ENCODE measurements at places on chromosomes 6 and 20.

GRCh38 chr20:4604580-4604979 lies 117.1 kb upstream of the PRND start:
- no peak for DNase-seq

DNA sequence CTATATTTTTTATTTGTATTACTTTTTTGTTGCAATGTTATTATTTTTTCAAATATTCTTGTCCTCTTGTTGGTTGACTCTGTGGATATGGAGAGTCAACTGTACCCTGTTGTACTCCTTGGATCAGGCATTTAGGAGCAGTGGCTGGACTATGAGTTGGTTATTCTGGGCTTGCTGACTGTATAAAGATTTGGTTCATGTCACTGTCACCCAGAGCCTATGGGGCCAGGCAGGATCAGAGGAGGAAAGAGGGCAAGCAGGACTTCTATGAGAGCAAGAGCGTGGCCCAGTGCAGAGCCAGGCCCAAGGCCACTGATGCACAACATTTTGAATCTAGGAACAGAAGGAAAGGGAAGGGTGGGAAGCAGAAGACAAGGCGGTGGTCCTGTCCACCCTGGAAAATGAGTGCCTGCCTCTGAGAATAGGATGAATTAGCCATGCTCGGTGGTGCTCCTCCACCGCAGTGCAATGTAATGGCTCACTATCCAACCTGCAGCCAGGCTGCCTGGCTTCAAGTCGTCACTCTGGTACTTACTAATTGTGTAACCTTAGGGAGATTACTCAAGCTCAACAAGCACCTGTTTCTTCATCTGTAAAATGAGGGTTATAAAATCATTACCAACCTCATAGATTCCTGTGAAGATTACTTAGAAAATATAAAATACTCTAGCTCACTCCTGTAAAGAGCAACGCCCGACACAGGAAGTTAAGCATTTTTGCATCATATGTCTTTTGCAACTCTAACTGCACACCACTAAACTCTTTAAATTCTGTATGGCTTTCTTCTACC lies 192.1 kb downstream of the KCNQ5 start:
- DNase-seq: peak; percentile 22

DNA sequence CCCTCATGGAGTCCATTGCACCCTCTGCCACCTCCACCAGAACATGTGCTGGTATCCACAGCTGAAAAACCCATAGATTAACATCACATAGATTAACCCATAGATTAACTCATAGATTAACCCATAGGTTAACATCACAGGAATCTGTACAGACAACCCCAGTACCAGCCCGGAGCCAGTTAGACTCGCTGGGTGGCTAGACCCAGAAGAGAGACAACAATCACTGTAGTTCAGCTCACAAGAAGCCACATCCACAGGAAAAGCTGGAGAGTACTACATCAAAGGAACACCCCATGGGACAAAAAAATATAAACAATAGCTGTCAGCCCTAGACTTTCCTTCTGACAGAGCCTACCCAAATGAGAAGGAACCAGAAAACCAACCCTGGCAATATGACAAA lies 25.1 kb downstream of the SERPINB9 start:
- no peak for DNase-seq

DNA sequence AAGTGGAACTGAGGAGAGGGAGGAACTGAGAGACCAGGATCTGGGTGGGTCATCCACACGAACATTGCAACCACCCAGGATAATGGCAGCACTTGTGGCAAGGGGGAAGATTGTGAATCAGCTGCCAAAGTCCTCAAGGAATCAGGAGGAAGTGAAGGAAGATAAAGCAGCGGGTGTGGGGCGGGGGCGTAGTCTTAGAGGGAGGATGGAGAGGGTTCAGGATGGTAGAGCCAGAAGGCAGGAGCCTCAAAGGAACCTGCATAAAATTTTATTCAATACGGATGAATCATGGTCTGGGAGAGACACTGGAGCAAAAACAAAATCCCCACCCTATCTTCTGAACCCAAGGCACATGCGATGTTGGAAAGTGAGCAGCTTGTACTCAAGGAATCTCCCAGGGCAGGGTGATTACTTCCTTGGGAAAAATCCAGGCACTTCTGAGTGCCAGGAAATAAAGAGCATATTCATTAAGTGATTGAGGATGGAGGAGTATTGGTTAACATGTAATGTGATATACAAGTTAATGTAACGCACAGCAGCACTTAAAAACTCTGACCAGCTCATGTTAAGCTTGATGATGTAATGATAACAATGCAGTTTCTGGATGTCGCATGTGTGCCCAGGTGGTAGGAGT lies 82.0 kb upstream of the B3GAT2 start:
- DNase-seq: no peak

GRCh38 chr6:43040542-43041257 lies 13.0 kb downstream of the CUL7 start:
- DNase-seq: no peak

GRCh38 chr6:141562186-141562811 lies 570.4 kb upstream of the GJE1 start:
- no peak for DNase-seq

DNA sequence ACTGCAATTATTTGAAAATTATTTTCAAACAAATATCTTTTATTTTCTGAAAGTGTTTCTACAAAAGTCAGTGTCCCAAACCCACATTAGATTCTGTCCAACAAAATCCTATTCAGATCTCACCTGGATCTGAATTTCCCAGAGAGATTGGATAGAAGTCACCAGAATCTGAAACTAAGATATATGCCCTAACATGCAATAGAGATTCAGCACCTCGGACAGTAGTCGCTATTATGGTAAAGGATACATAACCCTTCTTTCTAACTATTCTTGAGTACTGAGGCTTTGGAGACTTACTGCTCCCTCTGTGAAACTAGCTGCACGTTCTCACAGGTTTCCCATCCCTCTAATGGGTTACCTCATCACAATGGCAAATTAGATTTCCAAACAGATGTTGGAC lies 151.4 kb downstream of the ID4 start:
- no peak for DNase-seq

DNA sequence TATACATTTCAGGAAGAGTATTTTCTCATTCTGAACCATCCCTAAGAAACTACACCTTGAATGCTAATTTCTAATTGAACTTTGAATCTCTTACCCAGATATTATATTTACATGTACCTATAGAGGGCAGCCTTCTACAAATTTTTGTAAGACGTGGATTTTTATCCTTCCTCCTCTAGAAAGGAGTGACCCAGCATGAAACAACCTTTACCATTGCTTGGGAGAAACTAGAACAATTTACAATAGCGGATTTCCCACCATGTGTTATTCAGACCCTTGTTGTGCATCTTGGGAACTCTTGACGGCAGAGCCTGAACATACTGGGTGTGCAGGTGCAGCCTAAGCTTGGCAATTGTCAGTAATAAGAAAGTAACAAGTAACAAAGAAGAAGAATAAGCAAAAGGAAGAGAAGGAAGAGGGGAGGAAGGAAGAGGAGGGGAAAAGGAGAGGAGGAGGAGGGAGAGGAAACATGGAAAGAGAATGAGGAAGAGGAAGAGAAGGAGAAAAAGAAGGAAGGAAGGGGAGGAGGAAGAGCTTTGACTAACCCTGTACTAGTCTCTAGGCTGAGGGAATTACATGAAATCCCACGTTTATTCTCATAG lies 10.8 kb upstream of the TAAR1 start:
- peak; percentile 65 for DNase-seq

DNA sequence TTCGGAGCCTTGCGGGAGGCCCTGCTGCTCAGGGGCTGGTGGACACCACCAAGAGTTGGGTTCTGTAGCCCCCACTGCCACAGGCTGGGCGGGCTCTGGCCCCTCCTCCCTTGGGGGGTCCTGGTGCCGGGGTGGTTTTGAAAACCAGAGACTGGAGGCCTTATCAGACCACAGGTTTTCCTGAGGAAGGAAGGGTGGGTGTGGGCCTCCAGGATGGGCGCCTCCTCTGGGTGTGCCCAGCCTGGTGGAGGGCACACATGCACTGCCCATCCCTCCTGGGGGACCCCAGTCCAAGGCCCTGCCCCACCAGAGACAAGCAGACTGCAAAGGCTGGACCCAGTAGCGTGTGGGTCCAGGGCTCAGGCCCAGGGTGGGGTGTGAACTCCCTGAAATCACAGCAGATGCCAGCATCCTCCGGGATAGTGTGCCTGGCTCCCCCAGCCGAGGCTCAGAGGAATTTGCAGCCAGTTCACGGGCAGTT lies 13.5 kb upstream of the ZBTB46 start:
- DNase-seq: no peak

- DNase-seq: no peak
Measured at GRCh38 chr6:39558591-39559190, 166.5 kb downstream of the KIF6 start.

- no peak for DNase-seq
Measured at GRCh38 chr6:169714595-169714994, 9.7 kb downstream of the PHF10 start.

- DNase-seq: no peak
Measured at GRCh38 chr6:160085226-160085625, 36.4 kb upstream of the SLC22A1 start.

DNA sequence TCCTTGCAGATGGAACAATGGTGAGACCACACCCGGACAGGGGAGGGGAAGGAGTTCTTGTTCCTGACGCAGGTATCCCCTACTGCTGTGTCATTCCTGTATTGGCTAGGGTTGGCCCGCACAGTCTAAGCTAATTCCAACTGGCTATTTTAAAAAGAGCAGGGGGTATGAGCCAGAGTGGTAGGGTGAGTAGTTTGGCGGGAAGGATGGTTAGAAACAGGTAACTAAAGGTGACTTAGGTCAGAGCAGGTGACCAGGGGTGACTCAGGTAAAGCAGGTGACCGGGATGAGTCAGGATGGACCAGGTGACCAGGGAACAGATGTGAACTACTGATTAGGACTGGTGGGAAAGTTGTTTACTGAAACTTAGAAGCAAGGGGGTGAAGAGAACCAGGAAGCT lies 58.0 kb downstream of the ZNF292 start:
- no peak for DNase-seq

Data from inflammatory macrophage treated with lipopolysaccharide for 1 hour (primary cell).